ENCODE measurements at places on chromosomes 11 and 22. TPM values are rescaled to one million over a fixed set of nuclear protein-coding genes. Genes with fewer than 3 reads are reported as not detected.
A peak's percentile ranks its signal among the peaks of the same experiment; 100 is the strongest.

GRCh38 chr11:61290905-61291690 lies 4.0 kb downstream of the VWCE start:
- H3K27ac ChIP-seq: no peak overlapping the region
- peaks cover 5% of the 10 kb centered on the region for H3K27me3 ChIP-seq
- peaks cover 40% of the 10 kb centered on the region for H3K36me3 ChIP-seq
- peak; percentile 23 for DNase-seq
- H3K4me3 ChIP-seq: no peak overlapping the region

GRCh38 chr22:29224859-29225410 lies 19.2 kb downstream of the EMID1 start:
- DNase-seq: no peak
- no peaks in the 10 kb centered on the region for H3K36me3 ChIP-seq
- H3K27ac ChIP-seq: no peak overlapping the region
- H3K4me1 ChIP-seq: no peaks in the 10 kb centered on the region
- no peaks in the 10 kb centered on the region for H3K27me3 ChIP-seq

GRCh38 chr11:47536915-47537314 lies 16.0 kb downstream of the CELF1 start:
- no peak for DNase-seq
- H3K4me1 ChIP-seq: peaks cover 58% of the 10 kb centered on the region
- H3K27ac ChIP-seq: no peak overlapping the region
- no peak overlapping the region for H3K4me3 ChIP-seq
- H3K27me3 ChIP-seq: no peaks in the 10 kb centered on the region

Gene KBTBD3
- total RNA-seq: 10.2 TPM

DNA sequence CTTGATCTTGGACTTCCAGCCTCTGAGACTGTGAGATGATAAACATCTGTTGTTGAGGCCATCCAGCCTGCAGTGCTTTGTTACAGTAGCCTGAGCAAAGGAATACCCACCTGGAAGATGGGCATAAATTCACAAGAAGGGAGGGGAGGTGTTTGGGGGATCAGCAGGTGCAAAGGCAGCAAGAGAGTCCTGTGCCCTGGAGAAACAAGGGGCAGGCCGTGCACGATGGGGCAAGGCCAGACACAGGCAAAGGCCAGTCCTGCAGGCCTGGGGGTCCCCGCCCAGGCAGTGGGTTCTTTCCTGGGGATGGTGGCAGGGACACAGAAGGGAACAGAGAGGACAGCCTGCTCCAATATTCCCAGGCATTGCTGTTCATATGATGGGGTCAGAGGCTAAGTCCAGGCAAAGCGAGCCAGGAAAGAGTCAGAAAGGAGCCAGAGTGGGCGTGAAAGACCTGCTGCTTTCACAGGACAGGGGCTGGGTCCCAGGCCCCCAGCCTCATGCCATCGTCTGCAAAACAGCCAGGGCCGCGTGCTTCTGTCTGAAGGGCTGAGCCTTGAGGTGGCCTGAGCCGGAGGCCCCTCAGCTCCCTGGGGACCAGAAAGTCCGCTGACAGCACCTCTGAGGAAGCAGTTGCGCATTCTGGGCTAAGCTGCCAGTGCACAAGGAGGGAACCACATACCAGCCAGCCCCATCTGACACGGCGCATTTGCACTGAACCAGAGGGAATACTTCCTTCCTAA lies 48.8 kb downstream of the MYEOV start:
- no peak overlapping the region for H3K27ac ChIP-seq
- peaks cover 19% of the 10 kb centered on the region for H3K4me1 ChIP-seq
- no peaks in the 10 kb centered on the region for H3K27me3 ChIP-seq
- H3K36me3 ChIP-seq: peaks cover 8% of the 10 kb centered on the region
- no peak overlapping the region for H3K4me3 ChIP-seq
